ENCODE measurements at places on chromosomes 2 and 18.

DNA sequence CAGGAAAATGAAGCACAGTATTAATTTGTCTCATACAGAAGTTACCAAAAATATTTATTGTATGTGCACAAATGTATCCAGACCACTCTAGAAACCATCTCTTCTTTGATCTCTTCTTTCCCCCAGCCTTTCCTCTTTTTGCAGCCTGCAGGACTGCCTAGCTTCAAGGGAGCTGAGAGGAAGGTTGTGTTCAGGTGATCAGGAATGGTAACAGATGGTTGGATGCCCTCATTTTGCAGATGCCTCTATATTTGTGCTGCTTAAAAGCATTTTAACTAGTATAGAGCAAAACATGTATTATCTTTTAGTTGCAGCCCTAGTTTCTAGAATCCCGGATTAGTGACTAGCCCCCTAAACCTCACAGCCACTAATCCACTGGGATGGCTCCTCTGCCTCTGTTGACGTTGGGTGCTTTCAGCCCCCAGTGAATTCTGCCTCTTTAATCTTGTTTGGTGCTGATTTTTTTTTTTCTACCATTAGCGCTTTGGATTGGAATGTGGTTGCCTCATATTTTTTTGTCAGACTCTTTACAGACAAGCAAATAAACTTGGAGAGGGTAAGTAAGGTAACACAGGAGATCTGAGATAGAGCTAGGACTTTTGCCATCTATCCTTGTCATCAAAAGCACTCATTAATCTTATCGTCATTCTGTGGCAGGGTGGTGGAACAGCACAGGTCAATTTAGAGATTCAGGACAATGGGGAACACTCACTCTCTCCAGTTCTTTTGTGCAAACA lies 103.8 kb upstream of the NDUFV2 start:
- DNase-seq = no peak

DNA sequence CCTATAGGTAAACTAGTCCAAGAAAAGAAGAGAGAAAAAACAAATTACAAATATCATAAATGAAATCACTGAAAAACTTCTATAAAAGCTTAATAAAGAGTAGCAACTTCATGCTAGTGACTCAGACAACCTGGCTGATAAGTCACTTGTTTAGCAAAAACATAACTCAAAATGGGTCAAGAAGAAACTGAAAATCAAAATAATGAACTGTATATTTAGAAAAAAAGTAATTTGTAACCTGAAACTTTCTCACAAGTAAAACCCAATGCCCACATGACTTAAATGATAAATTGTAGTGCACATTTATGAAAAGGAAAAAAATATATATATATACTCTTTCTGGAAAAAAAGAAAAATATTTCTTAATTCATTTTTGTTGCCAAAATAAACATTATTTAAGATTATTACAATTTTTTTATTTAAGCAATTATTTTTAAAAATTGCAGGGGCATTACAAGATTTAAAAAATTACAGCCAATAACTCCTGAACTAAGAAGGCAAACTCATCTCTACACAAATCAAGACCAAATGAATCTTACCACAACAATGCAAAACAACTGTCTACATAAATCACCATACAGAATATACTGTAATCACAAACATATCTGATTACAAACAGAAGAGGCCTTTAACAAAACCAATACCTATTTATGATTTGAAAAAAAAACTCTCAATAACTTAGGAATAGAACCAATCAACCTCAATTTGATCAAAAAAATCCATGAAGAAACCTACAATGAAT lies 406.3 kb downstream of the CDH7 start:
- DNase-seq = no peak

DNA sequence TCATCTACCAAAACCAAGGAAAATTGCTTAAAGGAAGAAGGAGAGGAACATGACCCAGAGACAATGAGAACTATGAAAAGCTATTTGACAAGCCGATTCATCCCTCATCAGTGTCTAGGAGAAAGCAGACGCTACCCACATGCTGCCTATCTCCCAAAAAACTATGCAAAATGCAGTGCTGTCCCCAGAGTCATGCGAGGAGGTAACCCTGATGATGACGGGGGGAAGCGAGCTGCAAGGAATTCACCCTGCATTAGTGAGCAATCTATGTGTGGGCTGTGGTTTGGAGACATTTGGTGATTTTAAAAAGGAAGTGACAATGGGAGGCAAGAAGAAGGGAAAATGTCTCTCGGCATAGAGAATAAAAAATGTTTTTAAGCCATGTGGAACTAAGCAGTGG lies 472.7 kb downstream of the CMPK2 start:
- no peak for DNase-seq

GRCh38 chr2:112864072-112864471 lies 27.5 kb upstream of the IL1B start:
- no peak for DNase-seq

GRCh38 chr2:202317080-202317857 lies 51.7 kb downstream of the NOP58 start:
- peak; percentile 5 for DNase-seq

GRCh38 chr2:180061085-180061484 lies 54.0 kb upstream of the CWC22 start:
- no peak for DNase-seq

DNA sequence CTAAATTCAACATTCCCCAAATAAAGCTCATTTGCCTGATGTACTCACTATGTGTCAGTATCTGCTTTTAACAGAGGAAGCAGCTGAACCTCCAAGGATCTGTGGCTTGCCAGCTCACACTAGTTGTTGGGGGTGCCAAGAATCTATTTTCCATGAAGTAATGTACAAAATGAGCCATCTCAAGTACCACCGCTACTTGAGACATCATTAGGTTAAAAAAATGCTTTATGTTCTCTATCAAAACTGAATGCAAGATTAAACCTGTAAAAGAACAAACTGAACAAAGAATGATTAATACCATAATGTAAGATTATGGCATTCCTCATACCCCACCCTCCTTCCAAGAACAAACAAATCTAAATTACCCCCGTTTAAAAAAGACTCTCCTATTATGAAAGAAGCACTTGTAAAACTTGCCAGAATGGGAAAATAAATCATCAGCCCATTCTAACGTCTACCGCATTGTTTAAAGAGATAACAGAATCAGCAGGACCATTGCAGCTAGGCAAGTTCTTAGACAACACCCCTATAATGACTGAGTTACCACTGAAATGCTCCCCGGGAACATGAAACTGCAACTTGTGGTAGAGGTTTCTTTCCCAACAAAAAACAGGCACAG lies 471.6 kb downstream of the DLGAP1 start:
- DNase-seq = no peak

GRCh38 chr18:36200354-36200771 lies 13.1 kb downstream of the MOCOS start:
- DNase-seq = no peak

DNA sequence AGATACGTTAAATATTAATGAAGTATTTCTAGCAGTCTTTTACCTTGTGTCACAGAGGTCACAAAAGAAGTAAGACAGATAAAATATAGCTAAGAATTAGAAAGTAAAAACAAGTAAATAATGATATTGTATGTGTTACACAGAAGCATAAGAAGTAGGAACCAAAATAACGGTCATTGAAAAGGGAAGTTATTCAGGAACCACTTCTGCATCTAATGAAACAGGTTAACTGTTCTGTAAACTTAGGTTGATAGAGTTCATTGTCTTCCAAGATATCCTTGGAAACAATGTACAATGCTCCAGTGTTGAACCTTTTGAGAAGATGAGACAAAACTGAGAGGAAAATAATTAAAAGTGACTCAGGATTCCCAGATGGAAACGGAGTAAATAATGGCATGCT lies 57.1 kb upstream of the CD302 start:
- no peak for DNase-seq

GRCh38 chr2:227398684-227399670 lies 11.2 kb upstream of the SCYGR1 start:
- no peak for DNase-seq

GRCh38 chr2:69741229-69741574 lies 732 bp upstream of the ANXA4 start:
- peak; percentile 26 for DNase-seq

DNA sequence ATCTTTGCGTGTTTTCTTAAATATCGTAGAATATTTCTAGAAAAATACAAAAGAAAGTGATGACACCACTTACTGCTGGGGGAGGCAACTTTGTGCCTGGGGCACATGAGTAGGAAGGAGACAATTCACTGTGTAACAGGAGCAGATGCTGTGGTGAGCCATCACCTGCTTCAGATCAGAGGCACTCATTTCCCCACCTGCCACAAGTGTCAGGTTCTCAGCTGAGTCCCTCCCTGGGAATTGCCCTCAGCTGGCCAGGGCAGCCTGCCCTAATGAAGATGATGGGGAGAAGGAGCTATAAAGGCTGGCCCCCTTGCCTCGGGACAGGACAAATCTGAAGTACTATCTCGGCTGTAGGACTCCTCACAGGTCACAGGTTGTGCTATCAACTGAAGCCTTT lies 322.8 kb downstream of the STK39 start:
- no peak for DNase-seq

DNA sequence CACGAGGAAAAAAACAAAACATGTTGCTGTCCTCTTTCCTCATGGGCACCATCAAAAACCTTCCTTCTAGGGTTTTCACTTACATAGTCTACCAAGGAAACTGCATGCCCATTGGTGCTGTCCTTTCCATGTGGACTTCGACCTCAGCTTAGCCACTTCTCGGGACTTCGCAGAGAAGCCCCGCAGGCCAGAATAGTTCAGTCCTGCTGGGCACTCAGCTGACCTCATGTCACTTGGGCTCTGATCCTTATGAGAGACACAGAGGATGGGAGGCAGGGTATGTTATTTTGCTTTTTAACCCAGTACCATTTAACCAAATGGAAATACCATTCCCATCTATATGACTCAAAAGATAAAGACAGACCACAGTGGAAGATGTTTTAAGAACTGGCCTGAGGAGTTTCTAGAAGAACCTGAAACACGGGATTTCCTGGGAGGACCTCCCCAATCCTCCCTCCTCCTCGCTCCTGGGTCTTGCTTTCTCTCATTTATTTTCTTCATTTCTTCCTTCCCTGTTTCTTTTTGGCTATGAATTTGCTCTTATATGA lies 28.4 kb downstream of the AAK1 start:
- DNase-seq = no peak

Data from GOT3 (cell line).